A673 (cell line): ENCODE measurements at places on chromosomes 12 and 14.

DNA sequence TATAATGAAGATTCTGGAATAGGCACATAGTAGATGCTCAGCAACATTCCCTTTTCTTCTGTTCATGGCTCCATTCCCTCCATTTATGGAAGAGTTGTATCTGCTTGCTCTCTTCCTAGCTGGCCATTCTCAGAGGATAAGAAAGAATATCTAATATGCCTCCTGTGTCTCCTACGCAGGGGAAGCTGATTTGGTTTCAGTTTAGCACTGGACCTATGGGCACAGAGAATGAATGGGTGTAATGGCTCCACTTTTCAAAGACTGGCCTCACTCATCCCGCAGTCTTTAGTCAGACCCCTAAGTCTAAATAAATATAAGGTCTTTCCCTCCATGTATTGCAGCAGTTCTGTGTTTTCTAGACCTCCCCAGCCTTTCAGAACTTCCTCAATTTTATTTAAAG is 2.0 kb downstream of the PKP2 start:
- DNase-seq, result no peak

- no peak for DNase-seq
These were observed 5.4 kb upstream of the ERO1A start for GRCh38 chr14:52700701-52701172.

GRCh38 chr14:98122527-98122926 is 1149.5 kb downstream of the BCL11B start:
- no peak for DNase-seq

DNA sequence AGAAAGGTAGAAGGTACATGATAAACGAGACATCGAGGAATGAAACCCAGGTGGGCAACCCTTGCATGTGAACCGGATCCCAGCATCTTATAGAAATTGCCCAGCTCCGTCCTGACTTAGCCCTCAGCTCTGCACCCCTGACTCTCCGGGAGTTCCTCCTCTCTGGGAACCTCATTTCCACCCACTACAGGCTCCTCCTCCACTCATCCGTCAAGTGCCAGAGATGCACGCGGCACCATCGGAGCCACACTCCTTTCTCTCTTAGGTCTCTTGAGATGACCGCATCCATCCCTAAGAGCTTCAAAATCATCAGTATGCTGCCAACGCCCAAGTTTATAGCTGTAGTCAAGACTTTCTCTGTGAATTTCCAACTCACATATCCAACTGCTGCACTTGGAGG is 84.7 kb downstream of the TTC7B start:
- no peak for DNase-seq

DNA sequence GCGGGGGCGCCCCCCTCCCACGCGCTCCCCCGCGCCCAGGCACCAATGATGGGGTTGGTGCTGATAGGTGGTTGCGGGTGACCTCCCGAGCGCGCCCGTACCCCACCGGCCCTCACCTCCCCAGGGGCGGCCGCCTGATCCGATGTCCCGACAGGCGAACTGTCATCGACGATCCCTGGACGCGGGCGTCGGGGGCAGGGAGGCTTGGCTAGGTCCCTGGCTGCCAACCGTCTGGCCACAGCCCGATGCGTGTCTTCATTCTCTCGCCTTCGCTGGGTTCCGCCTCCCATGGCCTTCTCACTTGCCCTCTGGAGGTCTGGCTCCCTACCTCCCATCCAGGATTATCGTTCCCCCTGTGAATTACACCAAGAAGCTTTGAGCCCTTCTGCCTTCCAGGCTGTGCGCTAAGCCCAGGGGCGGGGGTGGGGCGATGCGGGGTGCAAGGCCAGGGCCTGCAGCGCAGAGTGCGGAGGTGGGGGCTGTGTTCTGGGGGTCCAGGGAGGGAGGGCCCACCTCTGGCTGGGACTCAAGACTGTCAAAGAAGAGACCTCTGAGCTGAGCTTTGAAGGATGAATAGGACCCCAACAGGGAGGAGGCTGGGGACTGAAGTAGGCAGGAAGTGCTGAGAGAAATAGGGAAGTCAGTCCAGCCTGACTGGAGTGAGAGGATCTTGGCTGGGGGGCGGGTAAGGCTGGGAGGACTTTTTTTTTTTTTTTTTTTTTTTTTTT is 7.7 kb upstream of the RACGAP1 start:
- no peak for DNase-seq

DNA sequence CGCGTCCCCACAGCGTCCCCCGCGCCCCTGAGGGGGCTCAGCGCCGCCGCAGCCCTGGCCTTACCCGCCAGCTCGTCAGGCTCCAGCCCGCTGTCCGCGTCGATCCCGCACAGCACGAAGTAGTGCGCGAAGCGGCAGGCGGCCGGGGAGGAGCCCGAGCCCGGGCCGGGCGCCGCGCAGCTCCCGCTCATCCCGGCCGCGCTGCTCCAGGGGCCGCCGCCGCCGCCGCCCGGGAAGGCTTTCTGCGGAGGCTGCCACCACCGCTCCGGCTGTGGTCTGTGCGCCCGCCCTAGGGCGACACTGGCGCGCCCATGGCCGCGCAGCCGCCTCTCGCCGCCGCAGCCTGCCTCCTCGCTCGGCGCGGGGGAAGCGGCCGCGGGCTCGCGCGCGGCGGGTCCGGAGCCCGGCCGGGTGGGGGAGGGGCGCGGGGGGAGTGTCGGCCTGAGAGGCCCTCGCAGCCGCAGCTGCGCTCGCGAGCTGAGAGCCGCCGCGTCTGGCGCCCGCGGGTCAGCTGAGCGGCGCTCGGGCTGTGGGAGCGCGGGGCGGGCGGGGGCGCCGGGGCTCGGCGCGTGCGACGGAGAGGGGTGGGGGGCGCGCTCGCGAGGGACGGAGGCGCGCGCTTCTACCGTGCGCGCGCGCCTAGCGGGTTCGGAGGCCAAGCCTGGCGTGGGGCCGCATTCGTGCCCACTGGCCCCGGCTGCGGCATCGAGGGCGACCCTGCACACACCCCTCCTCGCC is at the start of gene DENND5B:
Gene DENND5B (minus strand): TSS at position 495 of the 738 bp plus-strand sequence. CDS start 304 bp downstream, at position 191.
- peak; percentile 62 for DNase-seq

DNA sequence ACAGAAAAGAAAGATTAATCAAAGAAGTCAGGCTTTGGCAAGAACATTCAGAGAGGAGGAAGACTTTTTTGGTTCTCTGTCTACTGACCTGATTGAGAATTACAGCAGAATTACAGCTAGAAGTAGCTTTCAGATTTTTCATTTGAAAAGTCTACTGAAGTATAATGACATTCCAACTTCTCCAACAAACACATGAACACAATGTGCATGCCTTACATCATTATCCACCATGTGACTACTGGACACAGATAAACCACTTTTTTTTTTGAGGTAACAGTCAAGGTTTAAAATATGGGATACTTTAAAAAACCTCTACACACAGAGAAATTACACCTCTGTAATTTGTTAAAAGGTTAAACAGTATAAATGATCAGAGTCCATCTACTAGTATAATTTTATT is 12.3 kb downstream of the BTBD7 start:
- no peak for DNase-seq

DNA sequence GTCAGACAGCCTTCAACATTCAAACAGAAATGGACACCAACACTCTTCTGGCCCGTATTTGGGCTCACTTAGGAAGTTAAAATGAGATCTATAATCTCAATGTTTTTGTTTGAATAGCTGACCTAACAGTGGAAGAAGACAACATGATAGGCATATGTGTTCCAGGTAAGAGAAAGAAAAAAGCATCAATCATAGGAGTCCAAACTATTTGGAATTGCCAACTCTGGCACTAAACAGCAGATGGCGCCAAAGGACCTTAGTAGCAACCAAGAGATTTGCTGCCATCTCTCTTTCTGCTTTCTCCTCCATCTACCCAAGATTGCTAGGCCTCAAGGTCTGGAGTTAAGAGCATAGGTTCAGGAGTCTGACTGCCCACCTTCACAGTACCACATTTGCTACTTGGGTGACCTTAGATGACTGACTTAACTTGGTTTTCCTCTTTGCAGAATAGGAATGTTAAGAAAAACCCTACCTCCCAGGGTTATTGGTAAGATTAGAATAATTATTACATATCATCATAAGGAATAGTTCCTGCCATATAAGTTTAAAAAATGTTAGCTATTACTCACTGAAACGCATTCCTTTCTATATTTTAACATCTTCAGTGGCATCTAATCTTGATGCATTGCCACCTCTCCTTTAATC is 30.2 kb downstream of the PEX5 start:
- peak; percentile 75 for DNase-seq

GRCh38 chr14:54192610-54193009 is 204.2 kb upstream of the CDKN3 start:
- DNase-seq, result no peak

DNA sequence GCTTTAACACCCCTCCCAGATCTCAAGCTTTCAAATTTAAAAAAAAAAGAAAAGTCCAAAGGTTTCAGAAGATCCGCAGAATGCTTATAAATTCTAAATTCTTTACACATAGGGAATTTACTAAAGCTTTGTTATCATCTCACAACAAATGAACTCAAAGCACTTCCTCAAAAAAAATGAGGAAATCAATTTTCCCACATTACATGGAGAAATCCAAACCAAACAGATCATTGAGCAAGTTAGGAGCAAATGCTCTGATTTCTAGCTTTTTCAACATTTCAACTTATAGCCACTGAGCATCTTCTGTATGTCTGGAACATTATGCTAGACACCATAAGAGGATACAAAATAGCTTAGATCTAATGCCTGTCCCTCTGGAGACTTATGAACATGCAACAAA is 161.0 kb downstream of the CEP128 start:
- DNase-seq, result no peak

GRCh38 chr12:119071638-119072231 is 90.4 kb downstream of the SRRM4 start:
- DNase-seq, result no peak

DNA sequence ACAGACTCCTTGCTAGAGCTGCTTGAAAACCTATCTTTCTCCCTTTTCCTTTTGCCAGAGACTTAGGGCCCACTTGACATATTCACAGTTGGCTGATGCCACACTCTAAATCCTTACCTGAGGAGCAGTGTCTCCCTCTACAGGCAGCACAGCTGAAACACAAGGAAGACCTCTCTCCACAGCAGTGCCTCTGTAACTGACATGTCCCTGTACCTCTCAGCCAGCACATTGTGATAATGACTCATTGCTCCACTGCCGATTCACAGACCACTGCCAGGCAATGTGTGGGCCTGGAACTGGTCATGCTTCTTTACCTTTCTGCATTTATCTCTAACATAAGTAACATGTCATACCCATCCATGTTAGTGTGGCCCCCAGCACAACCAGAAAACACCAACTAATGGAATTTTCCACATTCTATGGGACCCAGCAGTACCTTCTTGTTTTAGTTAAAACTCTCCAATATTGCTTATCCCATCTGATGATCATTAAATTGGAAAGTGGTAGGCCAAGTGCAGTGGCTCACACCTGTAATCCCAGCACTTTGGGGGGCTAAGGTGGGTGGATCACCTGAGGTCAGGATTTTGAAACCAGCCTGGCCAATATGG is 56.5 kb downstream of the GTF2A1 start:
- peak; percentile 78 for DNase-seq

GRCh38 chr12:32983968-32984367 is 87.4 kb upstream of the PKP2 start:
- peak; percentile 53 for DNase-seq

DNA sequence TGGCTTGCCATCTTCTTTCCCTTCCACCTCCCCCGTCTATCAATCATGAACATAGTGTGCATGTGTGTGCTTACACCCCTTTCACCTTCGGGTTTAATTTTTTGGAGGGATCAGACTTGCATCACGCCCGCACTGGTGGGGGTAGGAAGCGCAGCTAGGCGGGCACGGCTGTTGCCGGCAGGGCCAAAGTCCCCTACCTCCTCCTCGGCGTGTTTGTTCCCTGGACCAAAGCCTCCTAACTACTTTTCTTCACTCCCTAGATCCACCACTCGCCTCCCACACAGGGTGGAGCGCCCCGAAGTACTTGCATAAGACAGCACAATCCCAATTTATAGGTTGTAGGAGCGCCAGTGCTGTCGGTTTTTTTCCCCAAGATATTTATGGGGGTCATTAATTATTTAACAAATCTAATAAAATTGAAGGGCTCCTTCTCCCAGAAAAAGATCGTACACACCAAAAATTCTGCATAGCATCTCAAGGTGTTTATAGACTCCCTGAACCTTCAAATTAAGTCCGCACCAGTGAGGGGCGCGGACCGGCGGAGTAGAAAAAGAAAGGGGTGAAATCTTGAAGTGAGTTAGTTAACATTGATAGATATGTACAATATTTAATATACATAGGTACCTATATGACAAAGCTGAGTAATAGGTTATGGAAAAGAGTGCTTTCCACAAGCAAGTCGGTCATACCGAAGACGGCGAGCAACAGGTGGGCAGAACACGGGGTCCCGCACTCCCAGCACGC is 717 bp downstream of the PKP2 start:
- DNase-seq, result no peak

DNA sequence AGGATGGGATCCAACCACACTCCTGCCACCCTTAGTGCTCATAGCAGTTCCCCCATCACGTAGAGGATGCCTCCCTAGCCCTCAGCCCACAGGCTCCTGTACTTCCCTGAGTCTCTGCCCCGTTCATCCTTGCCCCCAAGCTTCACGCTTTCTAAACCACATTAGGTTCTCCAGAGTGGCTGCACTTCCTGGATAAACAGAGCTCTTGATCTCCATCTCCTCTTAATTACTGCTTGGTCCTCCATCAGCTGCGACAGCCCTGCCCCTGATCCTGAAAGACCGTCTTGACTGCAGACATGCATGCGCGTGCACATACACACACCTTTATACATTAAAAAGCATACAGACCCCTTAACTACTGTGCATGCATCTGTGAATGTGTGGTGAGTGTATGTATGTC is 530.0 kb downstream of the BCL11B start:
- no peak for DNase-seq

DNA sequence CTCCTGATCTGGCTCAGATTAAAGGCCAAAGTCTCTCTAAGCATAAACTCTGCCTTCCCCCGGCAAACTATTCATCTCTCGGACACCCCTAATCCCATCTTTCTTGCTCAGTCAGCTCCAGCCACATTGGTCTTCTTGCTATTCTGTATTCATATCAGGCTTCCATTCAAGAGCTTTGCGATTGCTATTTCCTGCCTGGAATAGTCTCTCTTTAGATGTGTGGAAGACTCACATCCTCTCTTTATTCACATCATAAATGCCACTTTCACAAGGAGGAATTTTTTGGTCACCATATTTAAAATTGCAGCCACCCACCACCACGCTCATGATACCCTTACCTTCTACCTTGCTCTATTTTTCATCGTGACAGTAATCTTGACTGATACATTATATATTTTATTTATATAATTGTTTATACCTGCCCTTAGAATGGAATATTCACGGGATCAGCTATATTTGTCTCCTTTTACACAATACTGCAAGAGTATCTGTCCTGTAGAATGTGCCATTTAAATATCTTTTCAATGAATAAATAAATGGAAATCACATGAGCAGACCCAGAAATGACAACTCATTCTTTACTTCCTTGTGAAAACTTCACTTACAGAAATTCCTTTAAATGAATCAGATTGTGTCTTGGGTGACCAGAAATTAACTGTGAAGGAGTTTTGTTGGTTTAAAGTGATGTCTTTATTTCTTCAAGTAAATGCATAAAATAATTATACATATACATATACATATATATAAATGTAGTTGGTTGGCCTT is 780.6 kb upstream of the FLRT2 start:
- DNase-seq, result peak; percentile 24

DNA sequence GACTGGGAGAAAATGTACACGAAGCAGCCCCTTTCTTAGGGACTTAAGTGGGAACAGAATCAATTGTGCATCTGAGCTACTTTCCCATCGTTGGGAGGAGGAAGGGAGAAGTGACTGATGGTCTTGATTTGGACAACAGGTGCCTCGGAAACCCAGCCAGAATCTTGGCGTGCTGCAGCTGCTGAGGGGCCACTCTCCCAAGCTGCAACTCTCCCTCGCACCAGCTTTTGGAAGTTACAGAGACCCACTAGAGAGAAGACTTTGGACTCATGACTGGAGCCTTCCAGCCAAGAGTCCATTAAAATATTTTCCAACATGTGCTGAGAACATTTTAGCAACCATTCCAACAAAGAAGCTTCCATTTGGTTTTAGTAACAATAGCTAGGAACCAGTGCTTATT is 52.3 kb downstream of the GNS start:
- DNase-seq, result no peak
